CD4-positive, alpha-beta T cell treated with Interleukin-21 for 1 hour (primary cell): ENCODE measurements at places on chromosomes 4 and X.

DNA sequence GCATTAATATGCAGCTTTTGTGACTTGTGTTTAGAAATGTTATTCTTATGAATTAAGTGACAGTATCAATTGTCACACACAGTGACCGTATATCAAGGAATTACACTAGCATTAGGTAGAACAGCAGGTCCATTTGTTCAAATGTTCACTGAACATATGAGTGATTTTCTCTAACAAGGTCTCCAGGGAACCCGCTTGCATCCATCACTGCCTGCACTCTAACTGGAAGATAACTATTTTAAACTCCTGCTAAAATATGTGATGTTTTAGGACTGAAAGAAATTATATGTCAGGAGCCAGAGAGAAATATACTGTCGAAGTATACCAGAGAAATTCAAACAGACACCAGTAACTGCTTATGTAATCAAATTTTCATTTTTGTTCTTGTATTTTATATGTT is 1395.7 kb downstream of the PCDH18 start:
- DNase-seq = no peak

GRCh38 chrX:115029869-115030570 is 12.6 kb upstream of the IL13RA2 start:
- DNase-seq = no peak

- no peak for DNase-seq
These were observed 37.9 kb upstream of the PGK1 start for GRCh38 chrX:78066110-78066509.

DNA sequence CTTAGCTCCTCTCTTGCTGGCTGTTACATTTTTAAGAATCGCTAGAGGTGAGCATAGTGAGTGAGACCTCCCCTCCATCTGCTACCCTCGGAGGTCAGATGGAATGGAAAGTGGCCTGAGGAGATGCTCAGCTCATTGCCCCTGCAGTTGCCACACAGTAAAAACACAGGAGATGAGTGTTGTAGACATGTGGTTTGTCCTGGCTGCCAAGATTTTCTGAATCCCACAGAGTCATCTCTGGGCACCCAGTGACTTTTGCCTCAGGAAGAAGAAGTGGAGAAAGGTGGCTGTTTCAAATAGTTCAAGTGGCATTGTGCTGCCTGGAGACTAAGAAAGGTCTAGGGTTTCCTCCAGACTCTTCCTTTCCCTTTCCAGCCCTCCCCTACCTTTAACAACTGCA is 271.0 kb downstream of the STK32B start:
- no peak for DNase-seq

DNA sequence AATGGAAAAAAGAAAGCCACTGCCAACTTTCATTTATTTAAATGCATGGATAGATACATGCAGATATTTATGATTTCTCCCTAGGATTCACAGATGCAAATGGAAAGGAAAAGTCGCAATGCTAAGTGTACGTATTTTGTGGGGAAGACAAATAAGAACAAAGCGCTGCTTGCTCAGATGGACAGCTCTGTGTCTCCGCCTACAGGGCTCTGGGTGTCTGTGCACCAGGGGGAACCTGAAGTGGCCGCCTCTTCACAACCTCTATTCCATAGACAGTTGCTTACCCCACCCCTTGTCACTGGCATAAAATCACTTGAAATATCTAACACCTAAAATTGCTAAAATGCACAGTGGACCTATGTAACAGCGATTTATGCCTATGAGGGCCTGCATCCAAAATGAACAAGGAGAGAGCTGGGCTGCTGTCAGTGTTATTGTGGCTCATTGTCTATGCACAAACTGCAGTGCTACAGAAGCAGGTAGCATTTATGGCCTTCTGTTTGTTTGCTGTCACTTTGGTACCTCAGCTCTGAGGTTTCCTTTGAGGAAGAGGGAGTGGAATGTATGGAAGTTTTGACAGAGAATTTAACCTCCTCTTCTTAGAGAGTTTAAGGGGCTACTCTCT is 58.6 kb upstream of the PAGE1 start:
- DNase-seq = peak; percentile 55

GRCh38 chrX:100409610-100410590 is at the start of gene PCDH19:
Gene PCDH19 (minus strand): TSS chrX:100410273. CDS start chrX:100408597, 1,676 bp downstream.
- DNase-seq = peak; percentile 16
